CD4-positive, alpha-beta memory T cell (primary cell): ENCODE measurements at places on chromosomes 5 and 9.

DNA sequence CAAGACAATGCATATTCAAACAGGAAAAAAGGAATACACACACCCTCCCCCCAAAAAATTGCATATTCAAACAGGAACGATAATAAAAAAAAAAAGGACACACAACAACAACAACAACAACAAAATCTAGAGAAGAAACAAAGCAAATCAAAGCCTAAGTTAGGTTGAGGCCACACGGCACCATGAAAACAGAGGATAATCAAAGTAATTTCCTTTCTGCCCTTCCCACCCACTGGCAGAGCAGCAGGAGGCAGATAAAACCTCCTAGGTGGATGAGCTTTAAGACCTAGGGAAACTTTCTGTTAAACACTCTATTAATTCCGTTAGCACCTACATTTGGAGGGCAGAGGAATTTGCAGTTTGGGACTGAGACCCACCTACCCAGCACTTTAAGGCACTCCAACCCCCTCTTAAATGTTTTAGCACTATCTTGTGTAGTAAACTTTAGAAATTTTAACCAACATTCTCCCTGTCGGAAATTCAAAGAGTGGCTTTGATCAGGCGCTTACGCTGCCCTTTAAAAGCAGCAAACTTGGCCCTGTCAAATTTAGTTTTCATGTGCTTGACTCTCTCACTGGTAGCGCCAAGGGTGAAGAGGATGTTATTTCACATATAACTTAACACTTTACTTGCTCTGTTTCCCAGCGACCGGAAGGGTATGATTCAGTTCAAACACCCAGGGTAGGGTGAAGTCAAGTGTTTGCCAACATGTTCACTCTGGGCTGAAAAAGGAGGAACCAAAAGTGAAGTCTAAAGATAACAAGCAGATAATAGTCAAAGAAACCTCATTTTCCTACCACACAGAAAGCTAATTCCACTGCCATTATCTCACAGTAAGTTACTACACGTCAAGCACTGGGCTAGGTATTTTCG is 9.2 kb downstream of the ENC1 start:
- DNase-seq = no peak

- no peak for DNase-seq
These were observed 296.3 kb downstream of the KCNN2 start for GRCh38 chr5:114658194-114658593.

DNA sequence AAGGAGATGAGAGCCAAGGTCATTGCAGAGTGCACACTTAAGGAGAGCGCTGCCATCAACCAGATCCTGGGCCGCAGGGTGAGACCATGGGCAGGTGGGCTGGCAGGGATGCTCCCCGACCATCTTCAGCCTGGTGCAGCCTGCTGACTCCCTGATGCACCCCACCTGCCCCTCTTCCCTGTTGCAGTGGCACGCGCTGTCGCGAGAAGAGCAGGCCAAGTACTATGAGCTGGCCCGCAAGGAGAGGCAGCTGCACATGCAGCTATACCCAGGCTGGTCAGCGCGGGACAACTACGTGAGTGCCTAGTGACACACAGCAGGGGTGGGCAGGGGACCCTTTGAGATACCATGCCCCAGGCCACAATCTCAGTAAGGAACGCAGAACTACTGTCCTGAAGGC is 28.3 kb downstream of the TCF7 start:
- DNase-seq = no peak

DNA sequence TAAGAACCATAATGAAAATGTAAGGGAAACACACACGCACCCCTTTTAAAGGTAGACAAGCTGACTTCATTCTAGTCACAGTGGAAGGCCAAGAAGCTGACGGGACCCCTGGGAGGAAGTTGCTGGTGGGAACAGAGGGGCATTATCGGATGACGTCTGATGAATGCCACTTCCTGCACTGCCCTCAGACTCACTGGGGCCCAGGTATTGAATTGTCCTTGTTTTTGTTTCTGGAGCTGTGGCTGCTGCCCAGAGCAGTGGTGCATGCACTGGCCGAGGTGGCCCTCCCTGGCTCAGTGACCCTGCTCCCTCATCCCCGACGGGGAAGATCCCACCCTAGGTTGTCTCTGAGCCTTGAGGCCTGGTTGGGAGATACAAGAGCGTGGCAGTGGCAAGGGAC is 15.3 kb upstream of the RPL26L1 start:
- no peak for DNase-seq

DNA sequence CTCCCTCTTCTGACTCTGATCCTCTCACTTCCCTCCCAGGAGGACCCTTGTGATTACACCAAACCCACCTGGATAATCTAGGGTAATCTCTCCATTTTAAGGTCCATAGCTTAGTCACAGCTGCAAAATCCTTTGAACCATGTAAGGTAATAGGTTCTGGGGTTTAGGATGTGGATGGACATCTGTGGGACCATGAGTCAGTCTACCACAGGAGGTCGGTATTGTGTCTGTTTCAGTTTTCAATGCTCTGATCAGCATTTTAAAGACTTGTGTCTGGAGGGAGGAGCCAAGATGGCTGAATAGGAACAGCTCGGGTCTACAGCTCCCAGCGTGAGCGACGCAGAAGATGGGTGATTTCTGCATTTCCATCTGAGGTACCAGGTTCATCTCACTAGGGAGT is 112.6 kb downstream of the CAVIN4 start:
- no peak for DNase-seq

DNA sequence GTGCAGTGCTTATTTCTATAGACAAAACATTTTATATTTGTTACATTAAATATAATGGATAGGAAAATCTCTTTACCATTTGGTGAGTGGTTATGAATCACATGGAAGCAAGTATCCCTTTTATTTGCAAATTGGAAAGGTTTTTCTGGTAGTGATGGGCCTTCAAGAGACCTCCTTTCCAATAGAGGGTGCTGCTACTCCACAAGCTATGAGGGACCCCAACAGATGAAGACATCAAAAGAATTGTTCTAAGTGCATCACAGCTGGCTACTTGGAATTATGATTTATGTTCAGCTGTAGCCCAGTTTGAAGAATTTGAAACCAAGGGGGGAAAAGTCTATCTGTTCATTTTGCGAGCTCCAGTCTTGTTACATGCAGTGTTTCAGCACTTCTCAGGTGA is 493.7 kb upstream of the SGCD start:
- DNase-seq = no peak

DNA sequence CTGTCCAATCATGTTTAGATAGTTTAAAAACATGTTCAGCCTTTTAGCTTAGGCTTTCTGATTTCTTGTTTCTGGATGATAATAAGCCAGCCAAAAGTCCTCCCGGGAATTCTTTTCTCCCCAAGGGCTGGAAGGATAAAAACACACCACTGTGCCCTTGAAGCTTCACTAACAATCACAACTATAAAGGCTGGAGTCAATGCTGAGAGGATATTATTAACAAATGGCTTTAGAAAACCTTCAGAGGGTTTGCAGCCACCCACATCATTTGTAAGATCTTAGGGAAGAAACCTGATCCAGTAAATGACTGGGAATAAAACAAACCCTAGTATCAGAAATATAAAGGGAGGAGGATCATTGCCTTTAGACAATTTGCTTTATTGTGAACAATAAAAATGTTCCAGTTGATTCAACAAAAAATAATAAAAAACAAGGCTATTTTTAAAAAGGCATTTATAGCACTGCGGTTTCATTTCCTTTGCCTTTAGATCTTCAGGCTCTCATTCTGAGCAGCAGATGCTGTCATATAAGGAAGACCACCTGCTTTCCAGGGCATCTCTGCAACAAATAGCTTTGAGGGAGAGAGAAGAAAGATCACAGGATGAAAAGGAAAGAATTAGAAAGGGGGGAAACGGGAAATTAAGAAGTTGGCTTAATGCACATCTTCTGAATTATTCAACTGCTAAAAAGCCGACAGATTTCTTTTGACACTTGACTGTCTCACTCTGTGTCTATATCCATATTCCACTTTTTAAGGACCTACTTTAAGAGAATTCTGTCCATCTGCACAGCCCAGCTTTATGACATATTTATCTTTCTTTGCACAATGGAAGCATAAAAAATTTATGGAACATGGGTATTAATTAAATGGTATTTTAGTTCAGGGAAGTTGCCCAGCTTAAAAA is 277.2 kb upstream of the SLC24A2 start:
- DNase-seq = no peak

DNA sequence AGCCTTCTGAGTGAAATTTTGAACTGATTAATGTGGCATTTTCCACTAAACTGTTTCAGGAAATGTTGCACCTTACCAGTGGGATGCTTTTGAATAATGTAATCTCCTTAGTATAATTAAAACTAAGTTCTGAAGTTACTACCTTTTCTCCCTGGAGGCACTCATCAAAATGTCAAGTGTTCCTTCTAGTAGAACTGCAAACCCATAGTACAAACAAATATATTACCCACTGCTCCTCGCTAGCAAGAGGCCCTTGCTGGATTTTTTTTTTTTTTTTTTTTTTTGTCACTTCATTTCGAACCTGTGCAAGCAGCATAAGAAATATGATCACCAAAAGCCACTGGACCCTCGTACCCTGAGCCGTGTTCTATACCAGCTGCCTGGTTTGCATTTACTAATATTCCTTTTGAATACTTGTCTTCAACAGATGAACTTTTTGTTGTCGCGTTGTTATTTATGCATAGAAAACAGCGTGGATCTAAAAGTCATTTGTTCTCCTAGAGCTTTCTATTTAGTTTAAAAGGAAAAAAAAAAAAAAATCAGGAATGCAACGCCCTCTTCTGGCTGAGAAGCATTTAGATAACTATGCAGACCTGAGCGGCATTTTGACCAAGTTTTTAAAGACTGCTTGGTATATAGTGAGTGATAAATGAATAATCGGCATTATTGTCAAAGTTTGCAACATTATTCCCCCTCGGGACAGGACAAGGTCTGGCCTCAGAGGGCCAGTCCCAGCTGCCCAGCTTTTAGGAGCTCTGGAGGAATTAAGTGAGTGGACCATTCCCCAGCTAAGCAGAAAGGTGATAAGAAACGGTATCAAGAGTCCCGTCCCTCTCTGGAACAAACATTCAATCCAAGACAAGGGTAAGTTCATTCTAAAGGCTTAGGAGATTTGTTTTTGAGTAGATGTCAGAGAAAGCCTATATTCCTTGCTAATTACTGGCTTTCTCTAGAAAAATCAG is 162.5 kb upstream of the KIF2A start:
- DNase-seq = no peak

- no peak for DNase-seq
These were observed 15.0 kb downstream of the HMHB1 start for GRCh38 chr5:143826951-143827444.

DNA sequence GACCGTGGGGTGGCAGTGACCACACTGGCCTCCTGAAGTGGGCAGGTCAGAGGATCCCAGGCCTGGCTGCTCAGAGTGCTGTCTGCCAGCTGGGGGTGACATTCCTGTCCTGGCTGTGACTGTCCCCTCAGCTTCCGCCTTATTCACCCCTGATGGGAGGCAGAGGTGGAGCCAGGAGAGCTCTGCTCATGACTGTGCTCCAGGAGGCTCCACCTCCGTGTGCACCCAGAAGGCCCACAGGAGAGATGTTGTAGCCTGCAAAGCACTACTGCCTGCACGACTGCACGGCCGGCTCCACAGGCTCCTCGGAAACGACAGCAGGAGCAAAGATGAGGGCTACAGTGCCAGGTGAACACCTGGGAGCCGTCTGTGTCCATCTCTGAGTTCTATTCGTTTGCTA is 60.9 kb downstream of the ROPN1L start:
- no peak for DNase-seq

DNA sequence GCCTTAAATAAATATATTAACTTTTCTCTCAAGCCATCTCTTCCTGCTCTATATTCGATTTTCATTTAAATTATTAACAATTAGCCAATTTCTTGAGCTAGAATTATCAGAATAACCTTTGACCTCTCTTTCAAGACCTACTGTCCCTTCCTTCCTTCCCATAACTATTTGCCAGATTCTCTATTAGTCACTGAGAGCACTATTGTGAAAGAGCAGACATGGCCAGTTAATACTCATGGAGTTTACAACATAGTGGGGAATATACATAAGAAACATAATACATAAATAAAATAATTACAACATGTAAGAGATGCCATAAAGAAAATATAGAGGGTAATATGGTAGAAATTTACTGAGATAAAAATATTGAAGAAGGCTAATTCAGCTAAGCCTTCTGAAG is 72.1 kb upstream of the CHD1 start:
- DNase-seq = no peak

DNA sequence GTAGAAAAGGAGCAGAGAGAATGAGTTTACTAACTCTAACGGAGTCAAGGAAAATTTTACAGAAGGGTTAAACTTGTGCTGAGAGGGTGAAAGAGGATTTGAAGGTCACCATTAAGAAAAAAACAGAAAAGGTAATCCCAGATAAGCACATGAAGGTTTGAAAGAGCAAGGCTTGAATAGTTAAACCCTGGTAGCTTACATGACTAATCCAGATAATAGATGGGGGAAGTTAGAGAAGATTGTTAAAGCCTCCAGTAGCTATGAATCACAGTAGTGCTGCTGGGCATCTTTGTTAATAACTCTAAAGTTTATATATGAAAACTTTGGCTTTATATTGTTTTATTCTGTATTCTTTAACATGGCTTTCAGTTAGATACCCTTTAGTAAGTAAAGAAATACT is 354.5 kb upstream of the FTMT start:
- no peak for DNase-seq

DNA sequence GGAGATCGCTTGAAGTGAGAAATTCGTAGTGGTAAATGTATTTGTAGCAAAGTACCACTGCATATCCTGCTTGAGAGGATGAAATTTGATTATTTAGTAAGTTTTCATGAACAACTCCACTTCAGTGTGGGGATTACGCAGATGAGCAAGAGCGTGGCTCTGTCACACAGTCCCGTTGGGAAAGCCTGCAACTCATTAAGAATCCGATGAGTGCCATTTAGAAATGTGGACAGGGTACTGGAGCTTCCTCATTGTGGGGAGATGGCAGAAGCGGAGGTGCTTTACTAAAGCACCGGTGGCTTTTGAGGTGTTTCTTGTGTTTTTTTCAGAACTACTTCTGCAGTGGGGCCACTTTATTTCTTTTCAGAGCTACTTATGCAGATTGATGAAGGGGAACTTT is 1.4 kb downstream of the TJP2 start:
- DNase-seq = no peak

DNA sequence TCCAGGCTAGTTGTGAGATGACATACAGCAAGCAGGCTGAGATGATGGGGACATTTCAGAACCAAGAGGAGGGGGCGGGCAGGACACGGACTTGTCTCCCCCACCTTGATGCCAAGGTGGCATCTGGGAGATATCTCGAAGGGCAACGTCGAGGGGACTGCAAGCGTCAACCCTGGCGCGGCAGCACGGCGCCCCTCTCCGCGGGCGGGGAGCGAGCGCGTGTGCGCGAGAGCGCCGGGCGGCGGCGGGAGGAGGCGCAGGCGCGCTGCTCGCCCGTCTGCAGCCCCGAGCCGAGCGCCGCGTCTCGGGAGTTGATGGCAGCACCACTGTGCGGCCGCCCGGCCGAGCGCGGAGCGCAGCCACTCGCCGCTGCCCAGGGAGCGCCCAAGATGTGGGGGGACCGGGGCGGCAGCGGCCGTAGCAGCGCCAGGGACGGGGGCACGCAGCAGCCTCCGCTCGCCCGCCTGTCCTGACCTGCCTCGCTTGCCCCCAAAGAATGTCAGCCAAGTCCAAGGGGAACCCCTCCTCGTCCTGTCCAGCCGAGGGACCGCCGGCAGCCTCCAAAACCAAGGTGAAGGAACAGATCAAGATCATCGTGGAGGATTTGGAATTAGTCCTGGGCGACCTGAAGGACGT is at the start of gene PRR16:
TSS of gene PRR16 (plus strand) at position 310 of the 636 bp plus-strand sequence.
- no peak for DNase-seq

GRCh38 chr5:150738862-150739261 is 20.0 kb downstream of the DCTN4 start:
- no peak for DNase-seq

GRCh38 chr5:88890070-88890781 is 7.2 kb upstream of the MEF2C start:
- DNase-seq = no peak
